ENCODE measurements at places on chromosomes 12 and 14.

DNA sequence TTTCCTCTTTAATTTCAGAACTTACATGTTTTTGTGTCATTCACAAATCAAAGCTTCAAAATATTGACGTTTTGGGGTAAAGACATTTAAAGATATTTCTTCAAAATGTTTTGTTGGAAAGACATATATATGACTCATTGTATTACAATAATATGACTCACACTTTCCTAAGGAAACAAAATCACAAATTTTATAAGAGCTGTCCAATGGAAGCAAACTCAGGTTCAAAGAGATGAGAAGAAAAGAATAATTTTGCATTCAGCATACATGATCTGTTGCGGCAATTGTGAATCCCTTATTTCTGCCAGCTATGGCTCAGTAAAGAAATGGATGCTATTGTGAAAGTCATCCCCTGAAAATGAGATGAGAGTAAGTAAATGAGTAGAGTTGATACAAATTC, 82.7 kb downstream of the GRIP1 start:
- DNase-seq: no peak

- no peak for DNase-seq
These were observed 89.5 kb downstream of the ALX1 start for GRCh38 chr12:85369365-85370154.

DNA sequence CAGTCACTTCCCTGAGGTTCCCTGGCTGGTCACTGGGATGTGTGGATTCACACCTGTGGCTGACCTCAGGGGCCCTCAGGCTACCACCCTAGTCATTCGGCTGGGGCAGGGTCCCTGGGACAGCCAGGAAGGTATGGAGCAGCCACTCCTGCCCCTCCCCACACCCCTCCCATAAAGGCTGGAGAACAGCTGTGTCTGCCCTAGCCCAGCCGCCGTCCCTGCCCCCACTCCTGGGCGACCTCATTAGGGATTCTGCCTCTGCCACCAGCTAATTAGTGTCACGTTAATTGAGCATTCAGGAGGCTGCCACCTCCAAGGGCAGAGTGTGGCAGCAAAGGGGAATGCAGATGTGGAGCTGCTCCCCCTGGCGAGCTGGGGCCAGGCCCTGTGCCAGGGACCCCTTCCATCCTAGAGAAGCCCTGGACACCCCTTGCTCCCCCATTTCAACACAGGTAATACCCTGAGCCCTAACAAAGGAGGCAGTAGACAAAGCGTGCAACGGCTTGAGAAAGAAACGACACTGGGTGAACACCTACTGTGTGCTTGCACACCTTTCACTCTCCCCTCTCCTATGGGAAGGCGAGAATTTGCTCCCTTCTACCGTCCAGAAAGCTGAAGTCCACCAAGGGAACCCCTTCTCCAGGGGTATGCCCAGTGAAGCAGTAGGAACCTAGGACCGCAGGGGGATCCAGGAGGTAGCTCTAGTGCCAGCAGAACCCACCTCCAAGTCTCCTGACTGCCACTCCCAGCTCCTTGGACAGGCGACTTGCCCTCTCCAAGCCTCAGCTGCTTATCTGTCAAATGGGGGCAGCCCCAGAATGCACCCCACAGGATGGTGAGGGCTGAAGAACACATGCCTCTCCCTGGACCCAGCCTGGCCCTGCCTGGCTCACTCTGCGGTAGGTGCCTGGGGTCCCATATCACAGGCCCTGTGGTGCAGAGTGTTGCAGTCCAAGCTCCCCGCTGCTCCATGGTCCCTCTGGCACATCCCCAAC, 45.1 kb downstream of the FAM222A start:
- DNase-seq: no peak

DNA sequence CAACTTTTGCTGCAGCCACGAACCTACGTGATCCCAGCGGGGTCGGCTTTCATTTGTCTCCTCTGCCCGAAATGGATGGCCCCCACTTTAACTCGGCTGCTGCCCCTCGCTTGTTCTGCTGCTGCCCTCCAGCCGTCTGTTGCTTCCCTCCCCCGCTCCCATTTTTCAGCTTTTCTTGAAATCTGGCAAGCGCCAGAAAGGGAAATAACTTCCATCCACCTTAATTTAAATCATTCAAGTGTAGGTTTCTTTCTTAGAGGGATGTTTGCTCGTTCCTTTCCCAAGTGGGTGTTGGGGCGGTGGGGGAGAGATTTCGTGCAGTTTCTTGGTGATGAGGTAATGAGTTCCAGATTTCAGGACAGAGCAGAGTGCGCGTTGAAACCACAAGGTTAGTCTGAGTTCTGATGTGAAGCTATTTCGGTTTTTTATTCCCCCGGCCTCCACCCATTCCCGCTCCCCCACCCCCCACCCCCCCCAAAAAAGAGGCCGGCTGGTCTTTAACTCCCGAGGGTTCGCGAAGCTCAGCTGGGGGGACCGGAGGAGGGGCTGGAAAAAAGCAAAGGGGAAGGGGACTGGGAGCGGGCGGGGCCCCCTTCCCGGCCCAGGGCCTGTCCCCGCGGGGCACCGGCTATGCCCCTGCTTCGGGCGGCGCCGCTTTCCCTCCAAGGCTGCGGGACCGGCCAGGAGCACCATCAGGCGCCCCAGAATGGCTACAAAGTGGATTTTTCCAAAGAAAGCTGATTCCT, 2.2 kb upstream of the ZFP36L1 start:
- no peak for DNase-seq

DNA sequence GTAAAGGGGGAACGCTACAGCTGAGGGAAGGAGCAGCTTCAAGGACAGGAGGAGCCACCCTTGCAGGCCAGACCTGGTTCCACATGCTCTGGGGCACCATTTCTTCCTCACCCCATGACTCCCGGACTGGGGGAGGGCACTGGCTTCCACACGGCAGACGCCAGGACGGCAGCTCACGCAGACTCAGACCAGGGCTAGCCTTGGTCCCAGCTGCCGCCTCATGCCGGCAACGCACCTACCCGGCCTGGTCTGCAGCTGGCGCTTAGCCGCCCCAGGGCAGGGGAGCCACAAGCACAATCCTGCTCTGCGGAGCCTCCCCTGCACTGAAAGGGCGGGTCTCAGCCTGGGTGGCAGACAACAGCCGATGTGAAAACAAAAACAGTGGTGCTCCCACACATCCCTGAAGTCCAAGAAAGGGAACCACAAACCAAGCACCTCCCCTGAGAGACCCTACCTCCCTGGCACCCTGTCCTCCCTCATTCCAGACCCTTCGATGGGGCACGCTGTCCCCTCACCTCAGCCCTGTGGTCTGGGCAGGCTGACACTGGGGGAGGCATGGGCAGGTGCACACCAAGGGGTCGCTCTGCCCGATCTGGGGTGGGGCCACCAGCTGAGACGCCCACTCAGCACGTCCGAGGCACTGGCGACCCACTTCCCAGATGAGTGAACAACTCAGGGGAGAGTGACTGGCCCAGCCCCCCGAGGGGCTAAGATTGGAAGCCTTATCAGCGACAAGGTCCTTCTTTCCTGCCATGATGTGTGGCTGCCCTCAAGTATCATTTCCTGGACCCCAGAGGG, 65.0 kb downstream of the CHGA start:
- DNase-seq: no peak

DNA sequence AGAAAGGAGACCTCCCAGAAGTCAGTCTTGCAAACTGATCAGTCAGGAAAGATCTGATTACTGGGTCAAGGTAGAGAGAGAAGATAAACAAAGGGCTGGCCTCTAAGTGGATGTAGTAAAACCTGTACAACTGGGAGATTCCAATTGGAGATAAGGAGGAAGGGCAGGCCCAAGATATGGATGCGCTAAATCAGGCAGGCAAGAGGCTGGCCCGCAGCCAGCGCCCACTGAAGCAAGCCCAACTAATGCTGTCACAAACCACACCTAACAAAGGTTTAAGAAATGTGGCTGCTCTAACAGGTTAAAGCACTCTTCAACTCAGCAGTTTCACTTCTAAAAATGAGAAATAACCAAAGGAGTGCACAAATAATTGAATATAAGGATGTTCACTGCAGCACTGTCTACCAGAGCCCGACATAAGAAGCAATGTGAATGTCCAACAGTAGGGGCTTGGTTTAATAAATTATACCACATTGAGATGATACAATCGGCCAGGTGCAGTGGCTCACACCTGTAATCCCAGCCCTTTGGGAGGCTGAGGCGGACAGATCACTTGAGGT, 4.7 kb downstream of the GLTP start:
- DNase-seq: no peak

DNA sequence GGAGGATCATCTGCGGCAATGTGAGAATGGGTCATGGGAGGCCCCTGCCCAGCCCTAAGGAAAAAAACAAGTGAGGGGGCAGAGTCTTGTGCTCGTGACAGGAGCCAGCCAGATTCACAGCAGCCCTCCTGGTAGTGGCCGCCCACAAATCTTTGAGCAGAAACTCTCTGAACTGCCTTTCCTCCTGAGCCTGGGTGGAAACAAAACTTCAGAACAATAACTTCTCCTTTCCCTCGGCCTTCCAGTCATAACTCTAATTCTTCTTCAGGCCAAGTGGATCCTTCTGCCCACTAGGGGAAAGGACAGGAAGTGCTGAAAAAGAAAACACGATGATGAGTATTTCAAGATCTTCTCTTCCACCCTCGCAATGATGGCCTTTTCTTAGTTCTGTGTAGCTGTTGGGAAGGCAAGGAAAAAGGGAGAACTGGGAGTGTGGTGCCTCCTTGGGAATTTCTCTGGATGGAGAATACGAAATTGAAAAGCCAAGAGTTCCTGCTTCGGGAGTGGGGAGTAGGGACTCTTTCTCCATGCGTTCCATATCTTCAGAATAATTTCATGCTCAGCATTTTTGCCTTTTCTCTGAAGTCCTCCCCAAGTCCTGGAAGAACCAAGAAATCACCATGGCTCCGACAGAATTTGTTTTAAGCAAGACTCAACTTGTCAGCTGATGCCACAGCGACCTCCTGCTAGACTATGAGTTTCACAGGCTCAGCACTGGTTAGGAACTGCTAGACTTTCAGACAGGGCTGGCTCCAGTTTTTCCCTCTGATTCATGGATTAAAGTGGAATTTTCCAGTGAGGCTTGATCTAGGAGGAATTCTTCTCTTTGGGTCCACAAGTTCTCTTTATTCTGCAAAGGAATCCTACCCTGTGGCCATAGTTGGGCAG, 188.9 kb downstream of the CAND1 start:
- DNase-seq: no peak

DNA sequence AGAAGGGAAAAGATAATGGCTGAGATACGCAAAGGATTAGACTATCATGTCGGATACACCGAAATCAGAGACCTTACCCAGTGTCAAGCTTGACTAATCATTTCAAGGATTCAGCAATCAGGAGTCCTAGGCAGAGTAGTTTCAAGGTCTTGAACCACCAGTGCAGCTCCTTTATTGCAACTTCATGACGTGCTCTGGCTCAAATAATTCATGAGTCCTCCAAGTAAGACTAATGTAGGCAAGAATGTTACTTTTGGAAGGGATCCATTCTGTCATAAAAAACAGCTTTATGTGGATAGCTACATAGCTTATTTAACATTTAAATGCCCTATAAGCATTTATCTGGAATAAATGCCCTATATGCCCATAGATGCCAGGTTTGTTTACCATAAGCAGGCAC, 123.2 kb downstream of the LMO3 start:
- no peak for DNase-seq

GRCh38 chr12:29762637-29763300, 21.0 kb downstream of the TMTC1 start:
- no peak for DNase-seq

DNA sequence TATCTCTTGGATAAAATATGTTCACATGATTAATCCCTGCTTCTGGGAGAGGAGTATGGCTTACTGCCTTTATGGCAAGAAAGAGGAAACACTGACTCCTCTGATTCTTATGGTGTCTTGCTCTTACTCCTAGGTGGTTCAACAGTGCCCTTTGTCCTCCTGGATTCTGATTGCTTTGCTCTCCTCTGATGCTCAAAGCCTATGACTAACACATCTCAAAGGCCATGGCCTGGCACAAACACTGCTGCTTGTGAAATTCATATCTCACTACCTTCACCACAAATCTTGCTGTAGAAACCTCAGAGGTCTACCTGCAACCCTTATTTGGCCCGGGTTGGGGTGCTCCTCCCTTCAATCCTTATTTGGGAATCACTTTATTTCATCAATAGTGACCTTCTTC, 217.2 kb downstream of the C12orf50 start:
- no peak for DNase-seq

DNA sequence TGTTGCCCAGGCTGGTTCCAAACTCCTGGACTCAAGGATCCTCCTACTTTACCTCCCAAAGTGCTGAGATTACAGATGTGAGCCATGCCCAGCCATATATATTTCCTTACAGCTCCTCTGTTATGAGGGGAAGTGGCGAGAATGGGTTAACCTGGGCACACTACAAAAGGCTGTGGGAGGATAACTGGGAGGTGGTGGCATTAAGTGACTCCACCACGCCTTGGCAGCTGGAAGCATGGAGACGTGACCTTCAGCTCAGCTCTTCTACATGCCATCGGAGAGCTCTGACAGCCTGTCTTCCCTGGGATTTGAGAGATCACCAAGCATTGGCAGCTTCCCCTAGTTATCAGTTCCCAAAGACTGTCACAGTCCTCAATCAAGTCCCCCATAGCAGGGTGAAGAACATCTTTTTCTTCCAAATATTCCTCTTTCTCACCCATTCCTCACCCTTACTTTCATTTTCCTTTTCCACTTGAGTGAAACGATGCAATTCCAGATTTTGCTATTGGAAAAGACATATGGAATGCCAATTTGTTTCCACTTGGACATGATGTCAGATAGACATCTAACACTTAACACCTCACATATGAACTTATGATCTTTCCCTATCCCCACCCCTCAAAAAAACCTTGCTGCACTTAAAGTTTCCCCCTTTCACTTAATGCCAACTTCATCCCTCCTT, 48.5 kb downstream of the PHLDA1 start:
- no peak for DNase-seq
